ENCODE measurements at places on chromosomes 4 and X.

DNA sequence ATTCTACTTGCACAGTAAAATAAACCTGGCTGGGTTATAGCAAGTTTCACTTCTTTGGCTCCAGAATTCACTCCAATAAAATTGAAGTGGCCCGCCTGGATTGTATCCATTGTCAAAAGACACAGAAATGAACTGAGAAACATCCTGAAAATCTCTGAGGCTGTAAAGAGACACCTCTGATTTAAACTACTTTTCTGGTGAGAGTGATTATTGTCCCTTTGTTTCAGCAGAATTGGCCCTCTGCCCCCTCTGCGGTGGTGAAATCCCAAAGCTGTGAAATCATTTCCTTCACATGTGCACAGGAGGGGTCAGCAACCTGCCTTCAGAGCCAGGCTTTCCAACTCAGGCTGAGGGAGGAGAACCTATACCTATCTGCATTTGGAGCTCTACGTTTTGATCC is 23.0 kb downstream of the GAB3 start:
- DNase-seq = no peak

GRCh38 chr4:24979554-24979953 is 51.2 kb downstream of the LGI2 start:
- no peak for DNase-seq

GRCh38 chr4:1203026-1203616 is 30.7 kb upstream of the SPON2 start:
- no peak for DNase-seq

DNA sequence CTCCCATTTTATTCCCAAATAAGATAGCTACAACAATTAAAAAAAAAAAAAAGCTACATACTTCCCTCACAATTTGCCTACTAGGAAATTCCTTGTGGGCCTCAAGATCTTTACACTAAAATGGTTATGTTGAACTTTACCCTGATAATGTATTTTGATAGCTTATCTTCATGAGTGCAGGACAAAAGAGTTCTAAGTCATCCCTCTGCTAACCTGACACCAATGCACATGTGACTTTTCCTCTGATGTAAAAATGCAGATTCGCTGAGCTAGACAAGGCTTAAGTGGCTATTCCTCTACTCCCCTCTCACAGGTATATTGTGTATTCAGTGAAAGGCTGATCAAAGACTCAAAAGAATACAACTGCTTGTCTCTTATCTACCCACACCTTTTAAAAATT is 22.5 kb downstream of the ELF2 start:
- DNase-seq = no peak

DNA sequence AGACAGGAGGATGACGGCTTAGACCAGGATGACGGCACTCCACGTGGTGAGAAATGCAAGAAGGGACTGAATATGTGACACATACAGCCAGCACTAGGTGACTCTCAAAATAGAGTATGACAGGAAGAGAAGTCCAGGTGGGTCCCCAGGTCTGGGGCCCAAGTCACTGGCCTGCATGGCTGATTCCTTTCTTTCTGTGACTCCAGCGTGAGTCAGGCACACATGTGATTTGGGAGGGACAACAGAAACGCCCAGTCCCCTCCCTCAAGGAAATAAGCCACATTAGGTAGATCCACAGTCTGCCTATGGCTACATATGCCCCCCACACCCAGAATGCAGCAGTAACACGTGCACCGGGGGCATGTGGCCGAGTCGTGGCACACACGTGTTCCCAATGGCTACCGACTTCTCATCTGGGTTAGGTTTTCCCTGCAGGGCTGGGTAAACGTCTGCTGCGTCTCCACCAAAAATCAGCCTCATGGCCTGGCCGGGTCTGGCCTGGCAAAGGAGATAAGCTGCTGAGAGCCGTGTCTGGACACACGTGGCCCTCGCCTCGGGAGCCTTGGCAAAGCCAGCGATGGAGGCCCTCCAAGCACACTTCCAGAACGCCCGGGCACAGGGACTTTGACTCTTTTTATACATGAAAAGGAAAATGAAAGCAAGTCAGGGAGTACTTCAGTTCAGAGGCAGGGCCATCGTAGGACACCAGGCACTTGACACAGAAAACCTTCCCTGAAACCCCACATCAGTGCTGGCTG is 19.3 kb downstream of the SEL1L3 start:
- no peak for DNase-seq

DNA sequence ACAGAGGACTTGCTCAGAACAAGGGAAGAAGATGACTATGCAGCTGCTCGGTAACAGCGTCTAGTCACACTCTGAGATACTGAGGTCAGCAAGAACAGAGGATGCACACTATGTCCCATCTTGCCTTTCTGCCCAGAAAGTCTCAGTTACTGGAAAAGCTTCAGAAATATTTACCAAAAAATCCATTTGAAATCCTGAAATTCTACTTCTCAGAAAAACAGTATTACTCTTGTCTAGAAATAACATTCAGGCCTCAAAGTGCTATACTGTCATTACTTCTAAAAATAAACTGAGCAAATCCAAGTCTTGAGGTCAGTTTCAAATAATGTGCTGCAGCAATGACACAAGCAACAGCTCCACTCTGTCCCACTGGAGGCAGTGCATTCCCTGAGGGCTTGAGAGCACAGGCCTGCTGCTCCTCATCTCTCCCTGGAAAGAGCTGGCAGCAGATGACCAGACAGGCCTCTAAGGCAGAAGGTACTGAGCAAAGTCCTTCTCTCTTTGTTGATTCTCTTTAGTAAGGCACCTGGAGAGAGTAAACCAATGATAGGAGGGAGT is 76.9 kb downstream of the CAMK2D start:
- no peak for DNase-seq

GRCh38 chr4:78962597-78963115 is 23.4 kb upstream of the PAQR3 start:
- no peak for DNase-seq

DNA sequence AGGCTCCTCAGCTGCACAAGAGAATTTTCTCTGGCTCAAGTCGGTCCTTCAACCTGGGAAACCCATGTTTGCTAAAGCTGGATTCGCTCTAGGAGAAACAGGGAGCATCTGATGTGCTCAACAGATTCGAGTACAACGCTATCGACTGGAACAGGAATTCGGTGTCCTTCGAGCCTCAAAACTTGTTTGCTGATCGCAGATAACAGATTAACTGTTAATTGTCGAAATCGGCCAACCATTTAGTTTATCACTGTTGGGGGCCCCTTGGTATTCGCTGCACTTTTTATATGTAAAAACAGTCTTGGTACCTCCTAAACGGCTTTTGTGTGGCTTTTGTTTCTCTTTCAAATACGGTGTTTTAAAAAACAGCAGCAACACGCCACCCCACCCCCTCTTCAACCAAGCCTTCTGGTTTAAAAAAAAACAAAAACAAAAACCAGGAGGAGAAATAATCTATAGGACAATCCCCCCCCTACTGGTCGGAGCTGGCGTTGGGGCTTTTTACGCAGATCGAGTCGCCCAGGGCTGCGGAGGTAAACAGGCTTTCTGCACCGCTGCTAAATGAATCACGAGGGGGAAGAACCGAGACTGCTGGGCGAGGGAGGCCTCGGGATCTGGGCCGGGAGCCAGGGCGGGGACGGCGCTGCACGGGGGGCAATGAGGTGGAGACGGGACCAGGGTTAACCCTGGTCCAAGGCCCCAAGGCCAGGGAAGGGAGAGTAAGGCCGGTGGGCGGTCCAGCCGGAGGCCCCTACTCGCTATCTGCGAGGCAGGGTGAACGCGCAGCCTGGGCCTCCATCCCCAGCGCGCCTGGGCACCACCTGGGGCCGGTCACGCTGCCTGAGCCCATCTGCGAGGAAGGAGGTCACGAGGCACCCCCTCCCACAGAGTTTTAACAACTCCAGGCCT is 71.7 kb upstream of the BCOR start:
- peak; percentile 42 for DNase-seq

- DNase-seq = no peak
Observed at GRCh38 chr4:99437723-99438404, 2.7 kb upstream of the ADH7 start.

- no peak for DNase-seq
Observed at GRCh38 chr4:76601791-76602190, 166.8 kb downstream of the SHROOM3 start.

- DNase-seq = peak; percentile 26
Observed at GRCh38 chrX:30504309-30504708, 73.3 kb downstream of the TASL start.

- DNase-seq = peak; percentile 10
Observed at GRCh38 chrX:82163701-82164100, 961.8 kb downstream of the SH3BGRL start.

GRCh38 chrX:136209016-136209738 is 42.0 kb downstream of the MAP7D3 start:
- no peak for DNase-seq

DNA sequence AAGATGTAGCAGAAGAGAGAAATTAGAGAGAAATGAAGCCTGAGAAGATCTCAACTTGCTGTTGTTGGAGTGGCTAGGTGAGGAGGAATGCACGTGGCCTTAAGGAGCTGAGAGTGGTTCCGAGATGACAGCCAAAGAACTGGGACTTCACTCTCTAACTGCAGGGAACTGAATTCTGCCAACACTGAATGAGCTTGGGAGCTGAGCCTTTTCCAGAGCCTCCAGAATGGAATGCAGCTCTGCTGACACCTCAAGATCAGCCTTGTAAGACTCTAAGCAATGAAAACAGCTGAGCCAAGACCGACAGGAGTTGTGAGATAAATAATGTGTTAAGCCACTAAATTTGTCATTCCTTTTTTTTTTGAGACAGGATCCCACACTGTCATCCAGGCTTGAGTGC is 73.0 kb downstream of the TLL1 start:
- DNase-seq = no peak

DNA sequence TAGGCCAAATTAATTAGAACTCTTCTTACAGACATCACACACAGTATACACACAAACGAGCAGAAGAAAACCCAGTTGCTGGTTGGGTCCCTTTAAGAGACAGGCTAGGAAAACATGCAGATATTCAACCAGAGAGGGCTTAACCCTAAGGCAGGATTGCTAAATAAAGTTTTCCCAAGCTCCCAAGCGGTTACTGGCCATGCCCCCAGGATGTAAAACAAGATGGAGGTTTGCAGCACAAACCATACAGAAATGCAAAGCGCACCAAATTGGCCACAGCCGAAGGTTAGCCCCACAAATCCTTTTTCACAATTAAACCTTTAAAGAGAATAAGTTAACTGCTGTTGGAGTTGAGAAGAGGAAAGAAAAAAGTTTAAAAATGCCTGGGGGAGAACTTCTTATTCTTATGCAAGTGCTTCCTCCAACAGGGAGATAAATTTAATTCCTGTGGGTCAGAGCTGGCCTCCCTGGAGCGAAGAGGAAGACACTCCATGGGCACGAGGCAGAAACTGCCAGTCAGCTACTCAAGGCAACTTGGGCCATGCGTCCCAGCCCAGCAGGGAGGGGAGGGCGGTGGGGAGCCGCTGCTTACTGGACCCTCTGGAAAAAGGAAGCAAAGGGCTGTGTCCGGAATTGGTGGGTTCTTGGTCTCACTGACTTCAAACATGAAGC is 167.6 kb upstream of the ARSJ start:
- DNase-seq = no peak

- DNase-seq = no peak
Observed at GRCh38 chr4:158850371-158850770, 81.5 kb downstream of the FNIP2 start.

DNA sequence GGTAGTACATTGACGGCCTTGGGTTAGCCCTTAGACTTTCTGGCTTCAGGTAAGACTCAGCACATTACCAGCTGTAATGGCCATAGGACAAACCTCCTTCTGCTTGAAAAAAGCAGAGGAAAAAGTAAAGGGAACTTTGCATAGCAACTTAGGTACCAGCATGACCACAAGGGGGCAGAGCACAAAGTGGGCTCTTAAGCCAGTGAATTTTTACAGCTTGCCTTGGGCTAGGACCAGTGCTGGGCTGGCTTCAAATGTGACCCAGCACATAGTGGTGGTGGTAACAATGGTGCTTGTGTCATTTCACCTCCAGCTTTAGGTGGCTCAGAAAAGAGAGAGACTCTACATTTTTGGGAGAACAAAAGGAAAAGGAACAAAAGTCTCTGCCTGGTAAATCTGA is 66.1 kb downstream of the KLHL4 start:
- no peak for DNase-seq

DNA sequence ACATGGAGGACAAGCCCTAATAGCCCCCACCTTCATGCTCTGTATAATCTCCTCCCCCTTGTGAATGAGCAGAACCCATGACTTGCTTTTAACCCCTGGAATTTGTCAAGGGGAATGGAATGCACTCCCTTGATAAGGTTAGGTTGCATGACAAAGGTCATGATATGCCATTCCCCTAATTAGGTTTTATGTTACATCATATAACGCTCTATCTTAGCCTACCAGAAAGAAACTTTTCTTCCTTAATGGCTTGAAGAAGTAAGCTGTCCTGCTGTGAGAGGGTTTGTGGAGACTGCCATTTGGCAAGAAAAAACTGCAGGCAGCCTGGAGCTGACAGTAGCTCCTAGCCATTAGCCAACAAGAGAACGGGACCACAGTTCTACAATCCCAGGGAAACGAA is 399.8 kb upstream of the MAD2L1 start:
- DNase-seq = no peak

DNA sequence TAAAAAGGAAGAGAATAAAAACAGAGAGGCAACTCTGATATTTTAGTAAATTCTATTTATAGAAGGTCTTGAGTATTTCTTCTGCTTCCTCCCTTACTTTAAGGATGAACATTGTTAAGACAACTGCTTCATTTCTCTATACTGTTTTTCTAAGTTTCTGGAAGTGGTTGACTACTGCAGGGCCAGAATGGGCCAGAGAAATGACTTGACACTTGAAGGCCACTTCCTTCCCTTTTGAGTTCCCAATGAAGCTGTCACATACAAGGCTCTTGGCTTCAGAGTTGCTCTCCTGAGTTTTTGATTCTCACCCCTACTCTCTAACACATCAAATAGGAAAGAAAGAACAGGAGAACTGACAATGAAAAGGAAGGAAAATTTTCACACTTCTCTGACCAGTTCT is 37.6 kb downstream of the PKD2 start:
- DNase-seq = no peak

DNA sequence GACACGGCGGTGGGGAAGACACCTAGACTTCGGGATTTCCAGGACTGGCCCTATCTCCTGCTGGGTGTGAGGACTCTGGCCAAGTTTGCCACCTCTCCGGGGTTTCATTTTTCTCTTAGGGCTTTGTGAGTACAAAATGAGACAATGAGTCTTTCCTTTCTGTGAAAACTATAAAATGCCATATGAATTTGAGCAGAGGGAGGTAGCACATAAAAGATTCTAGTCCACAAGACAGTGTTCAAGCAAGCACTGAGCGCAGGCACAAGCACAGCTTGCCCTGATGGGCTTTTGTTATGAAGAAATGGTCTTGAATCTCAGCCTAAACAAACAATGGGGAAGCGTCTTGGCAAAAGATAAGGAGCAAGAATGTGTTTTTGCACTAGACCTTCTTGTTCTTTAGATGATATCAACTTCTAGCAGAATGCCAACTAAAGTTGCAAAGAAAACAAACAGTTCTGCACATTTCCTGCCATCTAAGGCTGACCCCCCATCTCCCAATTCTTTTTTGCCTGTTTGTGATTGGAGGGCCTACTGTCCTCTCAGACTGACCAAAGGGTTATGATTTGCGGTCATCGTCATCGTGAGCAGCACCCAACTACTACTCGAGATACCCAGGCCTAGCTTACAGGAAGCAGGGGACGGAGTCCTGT is 73.0 kb upstream of the ZNF518B start:
- peak; percentile 81 for DNase-seq
